ENCODE measurements at places on chromosomes 5 and 9.

- no peak for DNase-seq
These were observed 166.0 kb upstream of the RGS7BP start for GRCh38 chr5:64339769-64340168.

DNA sequence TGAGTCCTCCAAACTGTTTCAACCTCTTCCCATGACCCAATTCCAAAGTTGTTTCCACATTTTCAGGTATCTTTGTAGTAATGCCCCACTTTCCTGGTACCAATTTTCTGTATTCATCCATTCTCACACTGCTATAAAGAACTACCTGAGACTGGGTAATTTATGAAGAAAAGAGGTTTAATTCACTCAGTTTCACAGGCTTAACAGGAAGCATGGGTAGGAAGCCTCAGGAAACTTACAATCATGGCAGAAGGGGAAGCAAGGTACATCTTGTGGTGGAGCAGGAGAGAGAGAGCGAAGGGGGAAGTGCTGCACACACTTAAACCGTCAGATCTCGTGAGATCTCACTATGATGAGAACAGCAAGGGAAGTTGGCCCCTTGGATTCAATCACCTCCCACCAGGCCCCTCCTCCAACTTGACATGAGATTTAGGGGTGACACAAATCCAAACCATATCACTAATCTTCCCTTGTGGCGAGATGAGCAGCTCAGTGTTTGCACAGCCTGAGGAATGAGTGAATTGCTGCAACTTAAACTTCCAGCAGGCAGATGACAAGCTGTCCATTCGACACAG, 42.9 kb downstream of the TRIP13 start:
- no peak for DNase-seq

DNA sequence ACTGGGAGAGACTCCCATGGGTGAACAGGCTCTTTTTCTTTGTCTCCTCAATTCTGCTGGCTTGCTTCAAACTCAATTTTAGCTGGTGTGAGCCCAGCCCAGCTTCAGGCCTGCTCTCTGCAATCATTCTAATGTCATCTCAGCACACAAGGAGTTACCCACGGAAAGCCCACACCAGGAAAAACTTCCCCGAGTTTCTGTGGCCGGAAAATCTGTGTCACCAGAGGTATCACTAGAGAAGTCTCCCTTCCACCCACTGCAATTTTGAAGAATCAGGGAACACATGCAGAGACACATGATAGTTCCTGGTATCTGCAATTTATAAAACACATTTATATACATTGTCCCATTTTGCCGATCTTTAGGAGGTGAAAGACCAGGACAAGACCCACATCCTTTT, 13.5 kb upstream of the NDFIP1 start:
- DNase-seq, result no peak

DNA sequence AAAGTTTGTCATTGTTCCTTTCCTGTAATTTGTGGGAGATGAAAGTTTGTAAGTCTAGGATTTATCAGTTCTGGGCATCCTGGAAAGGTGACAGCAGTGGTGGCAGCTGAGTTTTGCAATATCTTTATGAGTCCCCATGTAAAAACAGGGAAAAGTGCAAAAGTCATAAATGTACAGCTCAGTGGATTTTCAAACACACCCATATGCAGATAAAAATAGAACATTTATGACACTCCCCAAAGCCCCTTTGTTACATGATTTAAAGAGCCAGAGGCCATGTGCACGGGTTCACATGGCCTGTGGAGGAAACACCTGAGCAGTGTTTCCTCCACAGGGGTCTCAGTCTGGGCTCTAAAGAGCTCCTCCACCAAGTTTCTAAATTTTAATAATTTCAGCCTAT, 6.3 kb downstream of the TMEM38B start:
- no peak for DNase-seq

- peak; percentile 35 for DNase-seq
These were observed 3.2 kb upstream of the ANXA1 start for GRCh38 chr9:73148447-73148937.

GRCh38 chr5:175201393-175201792, 242.6 kb downstream of the DRD1 start:
- no peak for DNase-seq

DNA sequence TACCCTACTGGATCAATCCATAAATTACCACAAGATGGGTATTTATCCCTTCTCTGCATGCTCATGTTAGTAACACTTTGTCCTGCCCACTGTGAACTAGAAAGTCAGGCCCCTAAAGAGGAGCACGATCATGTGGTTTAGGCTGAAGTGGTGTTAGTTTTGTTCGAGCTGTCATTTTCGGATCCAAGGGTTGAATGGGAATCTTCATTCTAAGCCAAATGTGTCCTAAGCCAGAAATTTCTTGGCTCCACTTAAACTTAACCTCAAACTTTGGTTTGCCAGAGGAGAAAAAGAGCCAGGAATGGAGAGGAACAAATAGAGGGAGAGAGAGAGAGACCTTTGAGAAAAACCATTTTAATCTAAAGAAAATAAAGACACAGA, 837.7 kb upstream of the ZNF608 start:
- DNase-seq, result no peak

DNA sequence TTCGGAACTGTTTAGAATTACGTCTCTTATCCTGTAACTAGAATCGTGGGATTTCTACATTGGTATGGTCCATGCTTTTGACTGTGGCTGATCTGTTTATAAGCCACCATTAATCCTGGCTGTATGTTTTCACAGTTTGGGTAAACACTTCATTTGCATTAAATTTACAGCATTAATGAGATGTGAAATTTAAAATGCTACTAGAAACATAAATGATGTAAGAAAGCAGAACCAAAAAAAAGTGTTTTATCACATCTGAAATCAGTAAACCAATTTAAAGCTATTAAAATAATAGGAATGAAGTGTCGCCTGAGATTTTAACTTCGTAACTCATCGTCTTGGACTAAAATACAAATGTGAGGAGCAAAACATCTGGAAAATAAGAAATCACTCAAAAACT, 201.7 kb downstream of the NFIB start:
- no peak for DNase-seq

DNA sequence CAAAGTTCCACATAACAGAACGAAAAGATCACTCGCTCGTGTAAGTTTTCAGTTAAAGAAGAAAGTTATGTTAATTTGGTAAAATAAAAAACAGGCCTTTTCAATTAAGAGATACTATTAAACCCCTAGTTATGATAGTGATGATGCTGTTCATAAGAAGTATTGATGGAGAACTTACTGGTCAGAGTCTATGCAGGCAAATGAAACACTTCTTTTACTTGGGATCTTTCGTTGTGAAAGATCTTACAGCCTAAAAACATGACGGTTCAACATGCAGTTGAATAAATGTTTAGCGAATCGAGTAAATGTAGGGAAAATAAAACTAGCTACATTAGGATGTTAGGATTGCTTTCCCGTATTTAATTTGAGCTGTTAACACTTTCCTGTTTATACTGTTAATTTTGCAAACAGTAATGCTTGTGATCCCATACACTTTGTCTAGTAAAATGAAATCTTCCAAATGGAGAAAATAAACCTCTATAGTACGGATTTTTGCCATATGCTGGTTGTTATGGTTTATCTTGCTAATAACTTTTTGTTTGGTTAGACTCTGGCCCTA, 2.0 kb downstream of the RHOBTB3 start:
- DNase-seq, result no peak

- no peak for DNase-seq
These were observed 15.7 kb upstream of the AQP7 start for GRCh38 chr9:33418090-33418489.

Data from HFFc6 (cell line).